ENCODE measurements at places on chromosomes 3 and 15.

DNA sequence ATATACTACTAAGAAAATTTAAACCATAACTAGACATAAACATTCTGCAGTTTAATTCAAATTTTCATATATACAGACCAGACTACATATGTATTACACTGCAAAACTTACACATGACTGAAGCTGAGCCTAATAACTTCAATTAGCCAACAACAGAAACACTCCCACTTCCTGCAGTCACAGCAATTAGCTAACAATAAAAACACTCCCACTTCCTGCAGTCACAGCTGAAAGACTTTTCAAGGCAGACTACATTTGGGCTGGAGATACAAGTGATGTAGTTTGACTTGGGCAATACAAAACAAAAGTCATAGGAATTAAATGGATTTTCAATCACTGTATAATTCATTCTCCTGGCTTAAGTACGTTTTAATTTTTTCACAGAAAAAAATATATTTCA, 10.3 kb downstream of the TM2D3 start:
- DNase-seq: no peak

GRCh38 chr15:35958975-35959374, 413.0 kb upstream of the DPH6 start:
- DNase-seq: no peak

GRCh38 chr3:193851428-193851847, 258.4 kb downstream of the OPA1 start:
- DNase-seq: no peak

- DNase-seq: no peak
These were observed 107.0 kb downstream of the SHOX2 start for GRCh38 chr3:157999246-157999645.

GRCh38 chr3:188262913-188263683, 109.1 kb downstream of the LPP start:
- DNase-seq: peak; percentile 84

DNA sequence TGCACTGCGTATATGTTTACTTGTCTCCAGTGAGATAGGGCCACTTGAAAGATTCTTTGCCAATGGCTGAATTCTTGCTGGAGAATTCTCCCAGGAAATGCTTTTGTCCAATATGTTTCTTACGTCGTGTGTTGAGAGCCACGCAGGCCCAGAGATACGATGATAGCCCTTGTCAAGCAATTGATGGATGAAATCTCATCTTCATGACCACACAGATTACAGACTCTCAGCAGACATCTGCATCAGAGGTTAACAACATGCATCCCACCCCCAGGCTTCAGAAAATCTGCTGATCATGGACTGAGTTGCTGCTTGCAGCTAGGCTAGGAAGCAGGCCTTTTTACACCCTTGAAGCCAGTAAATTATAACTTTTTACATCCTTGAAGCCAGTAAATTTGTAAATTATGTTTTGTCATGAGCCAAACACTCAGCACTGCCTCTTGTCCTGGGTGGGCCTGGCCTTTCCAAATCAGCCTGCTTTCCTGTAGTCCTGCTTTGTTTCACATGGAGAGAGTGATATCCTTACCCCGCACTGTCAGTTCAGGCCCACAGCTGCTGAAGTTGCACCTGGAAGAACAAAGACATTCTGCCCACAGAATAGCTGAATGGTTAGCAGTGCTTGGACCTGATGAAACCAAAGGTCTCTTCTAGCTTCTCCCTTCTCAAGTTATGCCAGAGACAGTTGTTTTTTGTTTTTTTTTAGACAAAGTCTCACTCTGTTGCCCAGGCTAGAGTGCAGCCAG, 84.4 kb downstream of the GPR156 start:
- DNase-seq: no peak

DNA sequence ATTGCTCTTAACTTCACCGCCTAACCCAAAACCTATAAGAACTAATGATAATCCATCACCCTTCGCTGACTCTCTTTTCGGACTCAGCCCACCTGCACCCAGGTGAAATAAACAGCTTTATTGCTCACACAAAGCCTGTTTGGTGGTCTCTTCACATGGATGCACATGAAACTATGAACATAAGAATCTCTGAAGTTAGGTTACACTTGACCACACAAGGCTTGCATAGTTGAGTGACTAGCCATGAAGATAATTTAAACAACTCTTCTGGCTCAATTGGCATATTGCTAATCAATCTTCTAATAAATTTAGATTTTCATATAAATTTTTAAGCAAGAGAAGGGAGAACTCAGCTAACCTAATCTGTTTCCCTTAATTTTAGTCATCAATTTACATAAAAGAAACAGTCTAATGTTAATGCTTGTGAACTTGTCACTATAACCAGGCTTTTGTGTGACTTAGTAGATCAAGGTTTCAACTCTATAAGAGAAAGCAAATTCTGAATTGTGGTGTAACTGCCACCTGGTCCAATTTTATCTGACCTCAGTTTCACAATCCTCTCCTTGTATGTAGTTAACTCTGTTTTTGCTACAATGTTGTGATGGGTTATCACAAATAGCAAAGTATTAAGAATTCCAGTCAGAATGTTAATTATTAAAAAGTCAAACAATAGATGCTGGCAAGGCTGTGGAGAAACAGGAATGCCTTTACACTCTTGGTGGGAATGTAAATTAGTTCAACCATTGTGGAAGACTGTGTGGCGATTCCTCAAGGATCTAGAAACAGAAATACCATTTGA, 82.0 kb downstream of the HHLA2 start:
- no peak for DNase-seq

DNA sequence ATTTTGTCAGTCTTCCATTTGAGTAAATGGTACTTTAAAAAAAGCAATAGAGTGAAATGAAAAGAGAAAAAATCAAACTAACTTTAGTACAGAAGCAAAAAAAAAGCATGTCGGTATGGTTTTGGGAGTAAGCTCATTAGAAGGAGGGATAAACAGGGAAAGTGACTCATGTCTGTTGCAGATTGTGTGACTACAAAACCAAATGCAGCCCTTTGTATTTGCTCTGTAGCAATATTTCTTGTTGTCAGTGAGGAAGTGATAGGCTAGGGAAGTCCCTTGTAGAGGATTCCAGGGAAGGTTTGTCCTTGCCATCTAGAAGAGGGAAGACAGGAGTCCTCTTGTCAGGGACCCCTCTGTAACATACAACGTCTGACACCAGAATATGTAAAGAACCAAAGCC, 150.5 kb upstream of the POU1F1 start:
- DNase-seq: no peak

- no peak for DNase-seq
These were observed 113.8 kb upstream of the MEF2A start for GRCh38 chr15:99452010-99452409.

DNA sequence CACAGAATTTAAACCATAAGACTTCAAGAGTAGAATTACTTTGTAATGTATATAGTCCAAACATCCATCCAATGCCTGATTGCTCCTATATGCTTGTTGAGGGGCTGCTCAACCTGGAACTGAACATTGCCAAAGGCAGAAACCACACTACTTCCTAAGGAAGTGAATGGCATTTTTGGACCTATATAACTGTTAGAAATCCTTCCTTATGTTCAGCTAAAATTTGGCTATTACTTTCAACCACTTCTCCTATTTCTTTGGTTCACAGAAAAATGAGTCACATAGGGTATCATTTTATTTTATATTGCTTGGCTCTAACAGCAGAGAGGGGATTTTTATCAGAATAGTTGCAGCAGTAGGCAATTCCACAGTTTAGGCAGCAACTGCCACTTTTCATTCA, 342.1 kb downstream of the SLC9A9 start:
- DNase-seq: no peak

- no peak for DNase-seq
These were observed 14.3 kb downstream of the SUCLG2 start for GRCh38 chr3:67640023-67640660.

DNA sequence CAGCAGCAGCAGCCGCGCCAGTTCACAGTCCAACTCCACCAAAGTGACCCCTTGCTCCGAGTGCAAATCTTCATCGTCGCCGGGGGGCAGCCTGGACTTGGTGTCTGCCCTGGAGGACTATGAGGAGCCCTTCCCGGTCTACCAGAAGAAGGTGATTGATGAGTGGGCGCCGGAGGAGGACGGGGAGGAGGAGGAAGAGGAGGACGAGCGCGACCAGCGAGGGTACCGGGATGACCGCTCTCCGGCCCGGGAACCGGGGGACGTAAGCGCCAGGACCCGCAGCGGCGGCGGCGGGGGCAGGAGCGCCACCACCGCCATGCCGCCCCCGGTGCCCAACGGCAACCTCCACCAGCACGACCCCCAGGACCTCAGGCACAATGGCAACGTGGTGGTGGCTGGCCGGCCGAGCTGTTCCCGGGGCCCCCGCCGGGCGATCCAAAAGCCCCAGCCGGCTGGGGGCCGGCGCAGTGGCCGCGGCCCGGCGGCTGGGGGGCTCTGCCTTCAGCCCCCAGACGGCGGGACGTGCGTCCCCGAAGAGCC, 224.1 kb upstream of the IL12A start:
- no peak for DNase-seq

DNA sequence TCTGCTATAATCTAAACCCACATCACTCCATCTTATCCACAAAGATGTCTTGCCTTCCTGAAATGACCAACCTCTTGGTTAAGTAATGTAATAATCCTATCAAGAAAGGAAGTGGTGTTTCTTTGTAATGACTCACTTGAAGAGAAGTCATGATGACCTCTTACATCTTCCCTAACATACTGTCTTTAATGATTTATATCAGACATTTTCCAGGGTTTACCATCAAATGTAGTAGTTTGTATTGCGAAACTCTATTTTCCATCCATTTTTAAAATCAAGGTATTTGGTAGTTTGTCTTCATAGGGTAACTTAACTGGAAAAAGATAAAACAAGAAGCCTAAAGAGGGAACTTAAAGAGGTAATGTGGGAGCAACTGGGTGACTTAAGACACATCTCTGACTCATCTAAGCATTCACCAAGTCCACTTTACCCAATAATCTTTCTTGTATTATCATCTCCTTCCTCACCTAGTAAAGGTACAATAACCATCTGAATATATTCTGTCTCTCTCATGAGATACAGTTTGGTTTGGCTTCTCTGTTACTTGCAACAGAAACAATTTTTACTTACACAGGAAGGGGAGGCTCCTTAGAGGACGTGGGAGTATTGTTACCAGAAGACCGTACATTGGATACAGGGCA, 5.7 kb upstream of the MAPK6 start:
- DNase-seq: no peak

DNA sequence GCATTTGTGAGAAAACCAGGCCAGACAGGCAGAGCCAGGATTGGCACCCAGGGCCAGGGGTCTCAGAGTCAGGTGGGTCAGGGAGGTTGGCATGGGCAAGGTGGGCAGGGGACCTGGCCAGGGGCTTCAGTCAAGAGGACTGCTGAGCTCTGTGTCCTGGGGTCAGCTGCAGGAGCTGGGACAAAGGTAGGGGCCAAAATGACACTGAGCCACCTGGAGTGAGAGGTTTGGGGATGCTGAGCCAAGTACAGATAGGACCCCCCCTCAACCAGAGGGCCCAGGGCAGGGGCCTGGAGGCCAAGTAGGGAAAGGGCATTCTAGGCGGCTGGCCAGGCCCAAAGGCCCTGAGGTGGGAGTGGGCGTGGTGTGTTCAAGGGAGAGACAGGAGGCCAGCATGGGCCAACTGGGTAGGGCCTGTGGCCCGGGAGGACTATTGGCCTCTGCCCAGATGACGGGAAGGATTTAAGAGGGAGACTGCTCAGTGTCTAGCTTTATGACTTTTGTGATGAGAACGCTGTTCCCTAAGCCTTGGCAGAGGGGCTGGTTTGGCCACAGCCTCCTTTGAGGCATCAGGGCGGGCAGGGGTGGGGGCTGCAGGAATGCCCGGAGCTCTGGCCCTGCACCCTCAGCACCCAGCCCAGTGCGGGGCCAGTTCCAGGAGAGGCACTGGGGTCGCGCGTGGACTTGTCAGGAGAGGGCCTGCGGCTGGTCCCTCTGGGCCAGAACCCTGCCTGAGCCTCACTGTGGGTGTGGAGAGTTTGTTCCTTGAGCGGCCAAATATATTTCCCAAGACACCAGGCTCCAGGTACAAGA, 3.1 kb downstream of the CFAP100 start:
- no peak for DNase-seq

- no peak for DNase-seq
These were observed 50.9 kb upstream of the SPTSSB start for GRCh38 chr3:161422171-161422700.

DNA sequence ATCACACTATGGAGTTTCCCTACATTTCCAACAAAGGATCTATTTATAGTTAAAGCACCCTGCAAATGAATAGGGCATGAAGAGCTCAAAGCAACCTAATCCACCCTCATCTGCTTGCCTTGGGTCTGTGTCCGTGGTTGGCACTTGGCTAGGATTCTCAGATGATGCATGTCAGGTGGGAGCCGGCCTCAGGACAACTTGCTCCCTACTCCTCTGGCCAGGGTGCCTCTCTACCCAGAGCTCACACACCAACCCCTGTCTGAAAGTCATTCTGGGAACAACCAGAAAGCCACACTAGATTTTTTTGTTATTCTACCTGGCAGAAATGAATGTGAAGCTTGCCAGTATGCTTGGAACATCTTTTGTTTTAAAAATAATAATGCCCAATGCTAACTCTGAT, 13.2 kb downstream of the ARHGEF3 start:
- DNase-seq: no peak

GRCh38 chr3:23779841-23780240, 25.9 kb upstream of the UBE2E1 start:
- DNase-seq: no peak

DNA sequence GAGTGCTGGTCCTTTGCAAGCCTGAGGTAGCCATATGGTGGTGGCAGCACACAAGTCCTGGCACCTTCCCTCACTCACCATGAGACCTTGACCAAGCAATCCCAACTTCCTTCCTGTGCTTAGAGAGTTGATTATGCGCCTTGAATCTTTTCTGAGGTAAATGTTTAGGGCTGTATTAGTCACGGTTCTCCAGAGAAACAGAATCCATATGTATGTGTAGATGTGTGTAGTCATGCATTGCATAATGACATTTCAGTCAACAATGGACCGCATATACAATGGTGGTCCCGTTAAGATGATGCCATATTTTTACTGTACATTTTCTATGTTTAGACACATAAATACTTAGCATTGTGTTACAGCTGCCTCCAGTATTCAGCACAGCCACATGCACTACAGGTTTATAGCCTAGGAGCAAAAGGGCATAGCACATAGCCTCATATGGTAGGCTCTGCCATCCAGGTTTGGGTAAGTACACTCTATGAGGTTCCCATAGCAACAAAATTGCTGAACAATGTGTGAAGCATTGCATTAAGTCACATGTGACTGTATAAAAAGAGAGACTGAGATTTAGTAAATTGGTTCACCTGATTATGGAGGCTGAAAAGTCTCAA, 20.2 kb upstream of the NUP210 start:
- DNase-seq: no peak

- no peak for DNase-seq
These were observed 4.1 kb upstream of the THSD4 start for GRCh38 chr15:71111181-71111565.

DNA sequence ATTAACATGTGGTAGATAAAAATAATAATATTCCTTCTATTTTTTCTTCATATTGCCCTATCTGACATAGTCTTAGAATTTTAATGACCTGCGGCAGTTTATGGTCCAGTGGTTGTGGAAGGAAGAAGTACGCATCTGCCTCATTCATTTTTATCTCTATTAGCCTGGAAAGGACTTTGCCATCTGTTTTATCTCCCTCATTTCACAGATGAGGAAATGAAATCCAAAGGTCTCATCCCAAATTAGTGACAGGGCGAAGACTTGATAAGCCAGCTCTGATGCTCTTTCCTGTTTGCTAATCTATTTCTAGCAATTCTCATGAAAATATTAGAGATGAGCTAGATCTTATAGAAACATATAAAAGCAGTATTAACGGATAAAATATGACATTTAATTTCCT, 113.3 kb downstream of the KLHL25 start:
- DNase-seq: no peak

All from globus pallidus (tissue), 1 donor.